ENCODE measurements at places on chromosomes 4 and X. TPM values are rescaled to one million over a fixed set of nuclear protein-coding genes. Genes with fewer than 3 reads are reported as not detected.

GRCh38 chr4:112031712-112032328, 113.4 kb upstream of the FAM241A start:
- peaks cover 2% of the 10 kb centered on the region for H3K27me3 ChIP-seq
- H3K4me1 ChIP-seq = no peaks in the 10 kb centered on the region
- DNase-seq = no peak
- H3K36me3 ChIP-seq = no peaks in the 10 kb centered on the region
- no peak overlapping the region for H3K4me3 ChIP-seq

DNA sequence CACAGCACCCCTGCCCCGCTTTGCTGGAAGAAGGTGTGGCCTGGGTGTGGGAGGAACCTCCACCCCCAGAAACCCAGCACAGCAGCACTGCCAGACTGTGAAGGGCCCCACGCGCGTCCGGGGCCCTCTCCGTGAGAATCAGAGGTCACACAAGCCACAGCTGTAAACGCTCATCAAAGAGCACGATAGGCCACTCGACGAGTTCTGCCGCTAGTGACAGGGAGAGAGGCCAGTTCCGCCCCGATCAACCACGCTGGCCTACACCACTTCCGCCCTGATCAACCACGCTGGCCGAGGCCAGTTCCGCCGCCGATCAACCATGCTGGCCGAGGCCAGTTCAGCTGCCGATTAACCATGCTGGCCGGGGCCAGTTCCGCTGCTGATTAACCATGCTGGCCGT, 25.9 kb upstream of the ADRA2C start:
- no peaks in the 10 kb centered on the region for H3K4me1 ChIP-seq
- H3K36me3 ChIP-seq = no peaks in the 10 kb centered on the region
- H3K27ac ChIP-seq = no peak overlapping the region
- DNase-seq = no peak
- no peak overlapping the region for H3K4me3 ChIP-seq

GRCh38 chr4:157143369-157143768, 67.4 kb downstream of the GLRB start:
- H3K36me3 ChIP-seq = no peaks in the 10 kb centered on the region
- H3K27me3 ChIP-seq = no peaks in the 10 kb centered on the region
- no peak overlapping the region for H3K27ac ChIP-seq
- H3K4me1 ChIP-seq = no peaks in the 10 kb centered on the region
- H3K4me3 ChIP-seq = no peak overlapping the region

DNA sequence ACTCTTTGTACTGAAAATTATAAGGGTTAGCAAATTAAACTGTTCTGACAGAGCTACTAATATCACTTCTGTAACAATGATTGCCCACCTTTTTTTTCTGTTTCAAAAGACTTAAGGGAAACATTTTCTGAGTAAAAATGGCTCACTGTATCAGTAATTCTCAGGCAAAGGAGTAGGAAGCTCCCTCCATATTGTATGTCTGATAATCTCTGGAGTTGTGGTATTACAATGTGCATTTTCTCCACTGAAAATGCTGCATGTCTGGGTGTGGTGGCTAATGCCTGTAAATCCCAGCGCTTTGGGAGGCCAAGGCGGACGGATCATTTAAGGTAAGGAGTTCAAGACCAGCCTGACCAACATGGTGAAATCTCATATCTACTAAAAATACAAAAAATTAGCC, 4.4 kb upstream of the STAP1 start:
- H3K36me3 ChIP-seq = no peaks in the 10 kb centered on the region
- H3K4me3 ChIP-seq = no peak overlapping the region
- H3K4me1 ChIP-seq = no peaks in the 10 kb centered on the region
- no peak overlapping the region for H3K27ac ChIP-seq

DNA sequence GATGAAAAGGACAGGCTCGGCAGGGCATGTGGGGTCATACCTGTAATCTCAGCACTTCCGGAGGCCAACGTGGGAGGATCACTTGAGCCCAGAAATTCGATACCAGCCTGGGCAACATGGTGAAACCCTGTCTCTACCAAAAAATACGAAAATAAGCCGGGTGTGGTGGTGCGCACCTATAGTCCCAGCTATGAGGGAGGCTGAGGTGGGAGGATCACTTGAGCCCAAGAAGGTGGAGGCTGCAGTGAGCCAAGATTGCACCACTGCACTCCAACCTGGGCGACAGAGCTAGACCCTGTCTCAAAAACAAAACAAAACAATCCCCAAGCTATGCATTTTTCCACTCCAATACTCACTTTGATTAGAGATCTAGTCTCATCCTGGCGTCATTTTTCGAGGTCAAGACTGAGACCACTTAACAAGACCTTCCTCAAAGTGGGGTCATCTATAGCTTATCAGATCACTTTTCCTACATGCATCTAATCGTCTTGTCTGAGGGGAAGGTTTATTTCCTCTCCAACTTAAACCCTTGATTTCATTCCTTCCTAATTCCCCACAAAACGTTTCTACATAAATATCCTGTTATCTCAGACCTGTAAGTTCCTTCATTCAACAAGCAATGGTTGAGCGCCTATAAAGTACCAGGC, 1.3 kb downstream of the NKAP start:
- H3K36me3 ChIP-seq = no peaks in the 10 kb centered on the region
- peaks cover 2% of the 10 kb centered on the region for H3K4me1 ChIP-seq
- no peak for DNase-seq

DNA sequence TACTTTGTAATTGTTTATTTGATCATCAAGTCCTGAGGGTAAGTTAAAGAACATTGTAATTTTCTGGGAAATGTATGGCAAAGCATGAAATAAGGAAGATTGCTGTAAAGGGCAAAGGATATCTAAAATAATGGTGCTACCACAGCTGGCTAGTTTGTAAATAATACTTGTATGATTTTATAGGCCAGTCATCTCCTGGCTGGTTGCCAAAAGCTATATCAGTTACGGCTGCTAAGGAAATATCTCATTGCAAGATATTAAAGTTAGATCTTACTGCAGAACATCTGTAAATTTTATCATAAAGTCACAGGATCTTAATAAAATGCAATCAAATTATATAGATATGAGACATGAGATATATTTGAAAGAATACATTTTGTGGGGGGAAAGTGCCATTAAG, 150.8 kb upstream of the CXCL13 start:
- H3K36me3 ChIP-seq = no peaks in the 10 kb centered on the region
- no peak overlapping the region for H3K27ac ChIP-seq
- no peaks in the 10 kb centered on the region for H3K27me3 ChIP-seq
- H3K4me1 ChIP-seq = no peaks in the 10 kb centered on the region

- H3K27ac ChIP-seq = no peak overlapping the region
- no peaks in the 10 kb centered on the region for H3K27me3 ChIP-seq
- no peak for DNase-seq
Observed at GRCh38 chr4:76733068-76733771, 164.7 kb downstream of the SOWAHB start.

DNA sequence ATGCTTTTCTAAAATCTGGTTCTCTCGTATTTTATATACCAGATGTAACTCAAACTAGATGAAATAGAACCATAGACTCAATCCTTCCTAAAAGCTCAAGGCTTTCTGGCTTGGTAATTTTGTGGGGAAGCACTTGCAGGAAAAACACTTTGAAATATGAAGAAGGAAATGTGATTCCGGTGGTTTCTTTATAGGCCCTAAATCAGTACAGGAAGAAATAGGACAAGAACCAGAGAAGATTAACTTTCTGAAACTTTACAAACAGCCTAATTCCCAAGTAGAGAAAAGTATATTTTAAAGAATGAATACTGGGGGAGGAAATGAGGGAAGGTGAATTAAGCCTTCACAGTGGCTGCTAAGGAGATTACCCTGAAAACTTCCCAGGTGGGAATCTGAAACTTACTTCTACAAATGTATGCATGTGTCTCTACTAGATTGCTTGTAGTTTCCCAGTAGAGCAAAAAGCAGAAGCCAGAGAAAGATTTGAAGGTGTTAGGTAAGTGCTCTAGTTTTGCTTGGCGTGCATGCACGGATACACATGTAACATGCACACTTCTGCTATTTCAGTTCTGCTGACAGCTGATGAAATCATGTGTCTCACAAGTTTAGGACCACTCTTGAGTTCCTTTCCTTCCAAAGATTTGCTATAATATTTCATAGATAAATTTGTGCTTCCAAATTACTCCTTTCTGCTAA, 92.1 kb downstream of the AFF1 start:
- H3K4me1 ChIP-seq = peaks cover 13% of the 10 kb centered on the region
- DNase-seq = no peak
- H3K36me3 ChIP-seq = no peaks in the 10 kb centered on the region
- H3K27ac ChIP-seq = no peak overlapping the region
- no peak overlapping the region for H3K4me3 ChIP-seq

- no peaks in the 10 kb centered on the region for H3K4me1 ChIP-seq
- no peak overlapping the region for H3K4me3 ChIP-seq
- H3K36me3 ChIP-seq = no peaks in the 10 kb centered on the region
Observed at GRCh38 chr4:42302348-42302747, 94.9 kb upstream of the SHISA3 start.

DNA sequence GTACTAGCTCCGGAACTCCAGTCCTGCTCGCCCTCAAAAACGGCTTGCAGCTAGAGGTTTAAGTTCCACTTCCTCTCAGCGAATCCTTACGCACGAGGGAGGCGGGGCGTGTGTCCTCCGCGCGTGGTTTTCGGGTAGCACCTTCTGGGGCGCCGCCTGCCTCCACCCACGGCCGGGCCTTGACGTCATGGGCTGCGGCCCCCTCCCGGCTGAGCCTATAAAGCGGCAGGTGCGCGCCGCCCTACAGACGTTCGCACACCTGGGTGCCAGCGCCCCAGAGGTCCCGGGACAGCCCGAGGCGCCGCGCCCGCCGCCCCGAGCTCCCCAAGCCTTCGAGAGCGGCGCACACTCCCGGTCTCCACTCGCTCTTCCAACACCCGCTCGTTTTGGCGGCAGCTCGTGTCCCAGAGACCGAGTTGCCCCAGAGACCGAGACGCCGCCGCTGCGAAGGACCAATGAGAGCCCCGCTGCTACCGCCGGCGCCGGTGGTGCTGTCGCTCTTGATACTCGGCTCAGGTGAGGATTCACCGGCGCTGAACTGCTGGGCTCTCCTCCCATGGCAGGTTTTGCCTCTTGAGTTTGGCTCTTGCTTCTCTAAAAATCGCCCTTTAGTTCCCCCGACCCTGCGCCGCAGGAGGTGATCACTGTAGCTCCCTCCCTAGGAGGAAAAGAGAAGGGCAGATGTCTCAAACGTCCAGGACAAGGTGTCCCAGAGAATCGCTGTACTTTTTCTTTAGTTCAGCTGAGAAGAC, at the start of gene AREG:
Gene AREG, plus strand, starts transcription at position 246 of the 752 bp plus-strand sequence. Its CDS starts 210 bp downstream, at position 456.
- DNase-seq = peak; percentile 95
- H3K27me3 ChIP-seq = peaks cover 4% of the 10 kb centered on the region
- H3K36me3 ChIP-seq = no peaks in the 10 kb centered on the region
- H3K4me1 ChIP-seq = no peaks in the 10 kb centered on the region

DNA sequence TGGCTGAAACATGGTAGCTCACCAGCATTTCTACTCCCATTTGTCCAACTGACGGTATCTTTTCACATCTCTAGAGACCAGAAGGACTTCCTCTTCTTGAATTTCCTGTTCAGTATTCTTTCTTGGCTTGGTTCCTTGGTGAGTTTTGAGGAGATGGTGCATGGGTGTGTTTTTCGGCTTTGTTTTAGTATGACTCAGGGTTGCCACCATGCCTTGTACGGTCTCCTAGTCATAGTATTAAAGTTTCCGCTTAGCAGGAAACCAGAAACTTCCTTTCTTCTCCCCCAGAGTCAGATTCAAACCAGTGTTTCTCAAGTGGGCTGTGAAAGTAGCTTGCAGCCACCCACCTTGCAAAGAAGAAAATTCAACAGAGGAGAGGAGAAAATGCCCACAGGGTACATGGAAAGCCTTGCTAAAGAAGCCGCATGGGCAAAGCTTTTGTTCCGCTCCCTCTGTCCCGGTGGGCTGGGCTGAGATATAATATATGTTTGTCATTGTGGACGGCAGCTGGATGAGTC, 5.7 kb downstream of the CD99 start:
- peak overlapping the region; percentile 46 for H3K4me3 ChIP-seq
- no peaks in the 10 kb centered on the region for H3K27me3 ChIP-seq
- H3K4me1 ChIP-seq = peaks cover 24% of the 10 kb centered on the region
- DNase-seq = peak; percentile 37
- H3K27ac ChIP-seq = peak overlapping the region; percentile 75

- no peaks in the 10 kb centered on the region for H3K36me3 ChIP-seq
- no peaks in the 10 kb centered on the region for H3K27me3 ChIP-seq
- H3K4me3 ChIP-seq = no peak overlapping the region
Observed at GRCh38 chr4:83923341-83923740, 387.4 kb downstream of the GPAT3 start.

- H3K36me3 ChIP-seq = no peaks in the 10 kb centered on the region
- H3K27me3 ChIP-seq = no peaks in the 10 kb centered on the region
- peaks cover 16% of the 10 kb centered on the region for H3K4me1 ChIP-seq
- no peak overlapping the region for H3K27ac ChIP-seq
- H3K4me3 ChIP-seq = no peak overlapping the region
- DNase-seq = no peak
Observed at GRCh38 chrX:44922980-44923379, 50.0 kb downstream of the KDM6A start.

DNA sequence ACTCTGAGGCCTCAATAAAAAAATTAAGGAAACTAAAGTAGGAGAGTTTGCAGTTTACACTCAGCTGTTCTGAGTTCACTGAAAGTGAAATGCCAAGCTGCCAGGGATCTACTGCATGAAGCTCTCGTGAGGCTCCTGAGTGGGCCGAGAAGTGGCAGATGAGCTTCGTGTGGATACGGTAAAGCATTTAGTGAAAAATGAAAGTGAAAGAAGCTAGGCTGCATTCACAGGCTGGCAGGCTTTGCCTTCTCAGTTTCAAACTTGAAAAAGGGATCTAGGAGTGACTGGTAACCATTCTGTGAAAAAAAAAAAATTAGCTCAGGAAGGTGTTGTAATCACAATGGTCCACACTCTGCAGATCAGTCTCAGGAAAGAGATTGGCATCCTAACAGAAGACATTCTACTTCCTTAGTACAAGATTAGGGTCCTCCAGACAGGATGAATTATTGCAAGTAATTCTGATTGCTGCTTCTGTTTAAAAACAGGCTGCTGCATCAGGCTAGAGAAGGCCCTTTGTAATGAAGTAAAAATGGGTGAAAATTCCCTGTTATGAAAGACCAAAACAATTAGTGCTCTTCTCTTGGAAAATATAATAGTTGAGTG, 679.9 kb downstream of the RPA4 start:
- H3K36me3 ChIP-seq = no peaks in the 10 kb centered on the region
- peak overlapping the region; percentile 59 for H3K27ac ChIP-seq
- no peaks in the 10 kb centered on the region for H3K27me3 ChIP-seq
- peak; percentile 21 for DNase-seq

- no peaks in the 10 kb centered on the region for H3K27me3 ChIP-seq
- DNase-seq = no peak
- no peaks in the 10 kb centered on the region for H3K36me3 ChIP-seq
- no peak overlapping the region for H3K27ac ChIP-seq
Observed at GRCh38 chr4:122163301-122163700, 11.2 kb downstream of the BLTP1 start.

DNA sequence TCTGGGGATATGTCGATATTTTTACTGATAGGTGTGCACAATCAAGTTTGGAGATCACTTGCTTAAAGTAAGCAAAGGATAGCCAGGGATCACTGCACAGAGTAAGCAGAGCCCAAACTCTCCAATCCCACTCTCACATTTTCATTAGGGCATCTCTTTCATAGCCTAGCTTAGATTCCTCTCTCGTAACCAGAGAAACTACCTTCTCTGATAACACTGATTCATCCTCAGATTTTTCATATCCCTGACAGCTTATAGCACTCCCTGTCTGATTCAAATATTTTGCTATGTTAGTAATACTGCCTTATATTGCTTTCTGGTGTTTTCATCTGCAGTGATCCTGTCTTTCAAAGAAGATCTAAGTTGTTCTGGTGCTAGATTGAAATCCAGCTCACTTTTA, 123.7 kb downstream of the CBLL2 start:
- H3K4me1 ChIP-seq = no peaks in the 10 kb centered on the region
- H3K27me3 ChIP-seq = no peaks in the 10 kb centered on the region
- H3K4me3 ChIP-seq = no peak overlapping the region
- no peak for DNase-seq

GUCY1B1 gene
- 0.12 TPM for total RNA-seq

TMEM185A gene
- total RNA-seq = 25.9 TPM

ATP8A1 gene
- total RNA-seq = 73.2 TPM

TMSB15C gene
- total RNA-seq = 2.7 TPM

ADH7 gene
- total RNA-seq = not detected

PDCL2 gene
- total RNA-seq = not detected
